ENCODE measurements at places on chromosomes 3 and 15.

DNA sequence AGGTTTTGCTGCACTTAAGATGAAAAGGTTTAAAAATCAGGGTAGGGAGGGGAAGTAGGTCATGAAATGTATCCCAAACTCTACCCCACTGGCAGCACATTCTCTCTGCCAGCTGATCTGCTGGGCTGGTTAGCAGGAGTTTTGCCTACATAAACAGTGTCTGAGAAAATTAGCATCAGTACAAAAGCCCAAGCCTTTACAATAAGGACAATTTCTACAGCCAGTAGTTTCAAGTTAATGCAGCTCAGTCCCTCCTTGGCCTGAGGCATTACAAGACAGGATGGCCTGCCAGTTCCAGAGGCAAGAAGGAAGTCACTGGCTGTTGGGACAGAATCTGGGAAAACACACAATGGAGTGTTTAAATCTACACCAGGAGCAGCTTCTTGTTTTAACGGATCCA, 32.8 kb downstream of the NCEH1 start:
- DNase-seq: no peak

- DNase-seq: peak; percentile 58
Measured at GRCh38 chr15:76139368-76140073, 79.7 kb downstream of the TMEM266 start.

GRCh38 chr15:29311696-29312095, 42.1 kb upstream of the NSMCE3 start:
- no peak for DNase-seq

- no peak for DNase-seq
Measured at GRCh38 chr3:14285548-14285925, 106.9 kb downstream of the LSM3 start.

DNA sequence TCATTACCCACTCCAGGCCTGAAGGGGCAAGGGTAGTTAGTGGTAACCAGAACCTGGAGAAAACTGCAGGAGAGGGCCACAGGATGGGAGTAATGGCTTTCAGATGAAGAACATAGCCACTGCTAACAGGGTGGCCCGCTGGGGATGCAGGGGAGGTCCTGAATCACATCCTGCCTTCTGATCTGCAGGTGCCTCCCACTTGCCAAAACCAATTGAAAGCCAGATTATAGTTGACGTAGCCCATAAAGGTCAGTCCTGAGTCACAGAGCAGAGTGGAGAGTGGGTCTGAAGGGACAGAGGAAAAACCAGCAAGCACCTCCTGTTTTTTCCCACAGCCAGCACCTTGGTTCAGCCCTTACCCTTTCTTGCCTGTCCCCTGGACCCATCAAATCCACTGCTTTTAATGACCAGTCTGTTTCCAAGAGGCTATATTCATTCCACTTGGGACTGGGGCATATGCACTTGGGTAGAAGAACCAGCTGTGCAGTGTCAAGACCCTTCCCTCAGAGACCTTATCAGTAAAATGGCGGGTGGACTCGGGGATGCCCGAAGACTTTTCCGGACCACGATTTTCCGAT, 646 bp upstream of the SLC35G2 start:
- DNase-seq: no peak

GRCh38 chr3:10709110-10709781, 106.8 kb upstream of the SLC6A11 start:
- no peak for DNase-seq

- no peak for DNase-seq
Measured at GRCh38 chr3:43862470-43862869, 171.7 kb downstream of the ABHD5 start.

DNA sequence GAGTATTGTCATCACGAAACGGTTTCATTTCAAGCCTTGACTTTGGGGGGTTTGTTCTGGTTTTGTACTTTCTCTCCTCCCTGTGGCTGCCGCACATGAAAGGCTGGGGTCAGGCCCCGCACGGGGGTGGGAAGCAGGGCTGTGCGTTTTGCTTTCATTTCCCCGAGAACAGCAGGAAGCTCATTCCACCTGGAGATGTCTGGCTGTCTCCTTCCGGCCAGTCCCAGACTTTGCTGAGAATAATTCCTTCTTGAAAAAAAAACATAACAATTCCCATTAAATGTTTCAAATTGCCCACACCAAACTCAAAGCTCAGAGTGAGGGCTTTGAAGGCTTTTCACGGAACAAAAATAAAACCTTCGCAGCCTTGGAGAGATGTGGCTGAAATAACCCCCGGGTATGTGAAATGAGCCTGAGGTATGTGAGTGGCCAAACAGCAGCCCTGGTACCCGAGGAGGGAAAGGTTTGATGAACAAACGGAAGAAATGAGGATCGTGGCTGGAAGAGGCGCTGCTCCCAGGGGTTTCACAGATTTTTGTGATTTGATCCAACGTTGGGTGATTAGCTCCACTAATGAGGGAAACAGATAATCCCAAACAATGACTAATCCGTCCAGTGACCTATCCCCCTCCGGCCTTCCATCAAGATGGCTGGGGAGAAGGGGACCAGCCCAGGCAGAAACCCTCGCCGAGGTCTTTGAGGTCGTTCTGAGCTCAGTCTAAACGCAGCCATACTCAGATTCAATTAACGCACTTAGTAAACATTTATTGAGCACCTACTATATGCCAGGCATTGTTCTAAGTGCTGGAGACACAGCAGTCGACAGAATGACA, 126.9 kb upstream of the MEF2A start:
- DNase-seq: no peak

DNA sequence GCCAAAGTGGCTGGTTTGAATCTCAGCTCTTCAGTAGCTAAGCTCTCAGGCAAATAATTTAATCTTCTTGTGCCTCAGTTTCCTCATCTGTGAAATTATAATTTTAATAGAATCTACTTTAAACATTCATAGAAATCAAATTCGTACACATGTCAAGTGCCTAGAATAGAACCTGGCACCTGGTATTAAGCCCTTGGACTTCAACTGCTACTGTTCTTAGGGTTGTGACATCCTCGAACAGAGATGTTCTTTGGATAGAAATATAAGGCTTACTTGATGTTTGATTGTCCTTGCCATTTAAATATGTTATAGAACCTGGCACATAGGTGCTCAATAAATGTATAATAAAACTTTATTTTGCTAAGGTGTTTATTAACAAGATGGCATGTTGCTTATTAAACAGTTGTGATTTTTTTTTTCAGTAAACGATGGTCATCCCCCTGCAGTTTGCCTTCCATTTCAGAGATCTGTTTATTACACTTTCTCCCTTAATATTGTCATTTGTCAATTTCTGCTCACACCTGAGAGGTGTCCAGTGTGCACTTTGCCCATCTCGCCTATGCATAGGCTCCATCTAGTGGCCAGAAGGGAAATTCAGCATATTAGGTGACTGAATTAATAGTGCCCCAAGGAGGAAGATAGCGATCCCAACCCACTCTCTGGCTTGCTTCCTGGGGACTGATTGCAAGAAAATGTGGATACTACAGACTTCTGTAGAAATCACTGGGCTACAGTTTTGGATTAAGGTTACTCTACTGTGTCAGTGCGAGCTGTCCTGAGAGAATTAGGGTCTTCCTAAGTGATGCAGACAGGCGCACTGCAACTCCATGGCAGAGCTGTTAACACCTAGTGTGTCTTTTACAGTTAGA, 10.7 kb downstream of the IGF1R start:
- DNase-seq: no peak

GRCh38 chr3:128787256-128788253, 61.6 kb downstream of the RAB7A start:
- DNase-seq: no peak

GRCh38 chr15:56491110-56491722, 26.3 kb upstream of the MNS1 start:
- peak; percentile 19 for DNase-seq

GRCh38 chr3:187706971-187707370, 4.6 kb upstream of the RTP2 start:
- no peak for DNase-seq

DNA sequence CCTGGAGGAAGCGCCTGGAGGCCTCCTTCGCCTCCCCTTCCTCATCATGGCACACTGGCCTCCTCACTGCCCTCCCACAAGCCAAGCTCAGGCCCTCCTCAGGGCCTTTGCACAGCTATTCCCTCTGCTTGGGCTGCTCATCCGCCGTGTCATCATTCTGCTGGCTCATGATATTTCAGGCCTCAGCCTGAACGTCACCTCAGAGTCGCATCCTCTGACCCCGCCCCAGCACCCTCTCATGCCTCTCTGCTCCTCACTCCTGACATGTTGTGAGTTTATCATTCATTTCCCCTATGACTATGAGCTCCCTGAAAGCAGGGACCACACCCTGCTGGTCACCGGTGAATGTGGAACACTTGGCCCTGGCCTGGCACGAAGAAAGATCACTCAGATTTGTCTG, 20.7 kb upstream of the POC1A start:
- no peak for DNase-seq

DNA sequence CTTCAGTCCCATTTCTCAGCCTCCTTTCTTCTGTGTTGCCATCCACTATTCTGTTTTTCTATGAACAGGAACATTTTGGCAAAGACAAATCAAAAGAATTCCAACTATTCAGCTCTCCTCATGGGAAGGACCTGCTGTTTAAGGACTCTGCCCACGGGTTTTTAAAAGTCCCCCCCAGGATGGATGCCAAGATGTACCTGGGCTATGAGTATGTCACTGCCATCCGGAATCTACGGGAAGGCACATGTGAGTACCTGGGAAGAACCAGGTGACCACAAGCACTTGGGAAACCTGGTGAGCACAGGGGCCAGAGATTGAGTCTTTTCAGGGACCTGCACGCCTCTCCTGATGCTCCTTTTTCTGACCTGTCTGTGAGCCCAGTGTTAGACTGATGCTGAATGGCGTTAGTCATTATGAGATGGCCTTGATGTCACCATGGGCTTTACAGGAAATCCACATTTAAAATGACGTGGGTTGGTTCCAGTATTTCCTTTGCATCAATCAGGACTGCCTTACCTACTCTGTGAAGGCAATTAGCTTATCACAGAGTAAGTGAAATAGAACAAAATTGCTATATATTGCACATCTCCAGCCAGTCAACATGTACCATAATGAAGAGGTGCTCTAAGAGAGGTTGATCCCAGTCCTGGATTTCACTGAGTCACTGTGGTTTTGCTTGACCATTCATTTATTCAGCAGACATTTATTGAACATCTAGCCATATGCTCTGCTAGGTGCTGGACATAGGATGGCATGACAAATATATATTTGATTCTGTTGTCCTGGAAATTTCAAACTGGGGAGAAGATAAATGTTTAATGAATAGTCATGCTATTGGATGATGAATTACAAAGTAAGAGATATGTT, 11.7 kb downstream of the TF start:
- DNase-seq: no peak

DNA sequence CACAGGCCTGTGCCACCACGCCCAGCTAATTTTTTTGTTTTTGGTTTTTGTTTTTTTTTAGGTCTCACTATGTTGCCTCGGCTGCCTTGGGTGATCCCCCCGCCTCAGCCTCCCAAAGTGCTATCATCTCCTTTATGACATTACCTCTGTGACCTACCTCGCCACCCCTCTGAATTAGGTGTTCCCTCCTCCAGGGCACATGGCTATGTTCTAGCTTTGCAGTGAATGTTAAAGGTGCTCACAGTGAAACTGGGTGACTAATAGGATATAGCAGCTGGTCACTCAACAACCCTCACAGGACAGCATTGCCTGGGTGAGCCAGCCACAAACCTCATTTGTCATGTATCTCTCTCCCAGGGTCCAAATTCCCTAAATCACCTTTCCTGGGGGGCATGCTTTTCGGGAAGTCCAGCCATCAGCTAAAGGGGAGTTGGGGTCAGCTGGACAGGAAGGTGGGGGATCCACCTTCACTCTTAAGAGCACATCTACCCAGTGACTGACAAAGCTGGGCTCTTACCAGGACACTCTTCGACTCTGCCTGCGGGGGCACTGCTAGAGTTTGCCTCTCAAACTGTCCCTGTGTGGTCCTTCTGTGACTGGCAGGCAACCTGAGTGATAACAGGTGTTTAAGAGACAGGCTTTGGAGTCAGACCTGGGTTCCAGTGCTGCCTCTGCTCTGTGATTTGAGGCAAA, 1.6 kb upstream of the TTLL3 start:
- DNase-seq: no peak

- no peak for DNase-seq
Measured at GRCh38 chr15:37098468-37099318, 1.7 kb downstream of the MEIS2 start.

- no peak for DNase-seq
Measured at GRCh38 chr3:51706788-51707731, at the start of gene GRM2. Gene GRM2, plus strand, starts transcription at chr3:51707068. Its CDS starts 1,916 bp downstream, at chr3:51708984.

DNA sequence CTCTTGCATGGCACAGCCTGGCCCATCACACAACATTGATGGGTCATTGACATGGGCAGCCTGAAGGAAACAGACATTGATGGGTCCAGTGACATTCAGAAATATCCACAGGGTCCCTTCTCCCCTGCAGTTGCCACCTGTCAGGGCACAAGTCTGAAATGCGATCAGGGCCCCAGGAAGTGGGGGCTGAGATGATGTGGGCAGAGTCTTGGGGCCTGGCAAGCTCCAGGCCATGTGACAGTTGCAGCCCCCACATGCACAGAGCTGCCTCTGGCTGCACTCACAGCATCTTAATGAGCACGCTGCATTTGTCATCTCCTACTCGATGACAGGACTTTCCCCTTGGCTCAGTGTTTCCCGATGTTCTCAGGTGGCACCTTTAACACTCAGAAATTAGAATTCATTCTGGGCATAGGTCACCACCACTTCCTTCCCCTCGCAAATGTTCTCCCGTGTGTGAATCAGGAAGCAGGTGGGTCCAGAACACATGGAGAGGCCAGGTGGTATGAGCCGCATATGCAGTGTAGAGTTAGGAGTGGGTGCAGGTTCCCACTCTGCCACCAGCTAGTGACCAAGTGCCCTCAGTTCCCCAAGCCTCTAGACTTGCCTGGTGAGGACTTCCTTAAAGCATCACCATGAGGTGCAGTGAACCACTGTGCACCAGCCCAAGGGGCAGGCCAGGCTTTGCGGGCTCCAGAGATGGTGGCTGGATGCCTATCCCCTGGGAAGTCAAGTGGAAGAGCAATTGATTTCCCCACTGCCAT, 1.6 kb upstream of the TXNRD3 start:
- no peak for DNase-seq

- no peak for DNase-seq
Measured at GRCh38 chr3:11541321-11542303, 102.1 kb downstream of the VGLL4 start.

DNA sequence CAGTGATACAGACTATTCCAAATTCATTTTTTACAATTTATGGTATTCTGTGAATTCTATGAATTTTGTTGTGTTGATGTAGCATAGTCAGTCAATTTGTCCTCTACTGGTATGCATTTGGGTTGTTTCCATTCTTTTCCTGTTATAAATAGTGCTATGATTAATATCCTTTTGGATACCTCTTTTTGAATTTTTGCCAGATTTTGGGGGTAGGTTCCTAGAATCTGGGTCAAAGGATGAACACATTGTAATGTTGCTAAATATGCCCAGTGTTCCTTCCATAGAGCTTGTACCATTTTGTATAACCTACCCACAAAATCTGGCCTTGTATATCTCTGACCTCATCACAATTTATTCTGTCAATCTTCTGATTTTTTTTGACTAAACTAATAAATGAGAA, 44.4 kb upstream of the C3orf38 start:
- no peak for DNase-seq
